Mesendoderm (in vitro differentiated cells): ENCODE measurements at places on chromosomes 7 and 10.

- peak; percentile 29 for DNase-seq
These were observed 46.9 kb downstream of the PRPF18 start for GRCh38 chr10:13633689-13634088.

- no peak for DNase-seq
These were observed 192.3 kb upstream of the ZMIZ1 start for GRCh38 chr10:78876449-78876848.

DNA sequence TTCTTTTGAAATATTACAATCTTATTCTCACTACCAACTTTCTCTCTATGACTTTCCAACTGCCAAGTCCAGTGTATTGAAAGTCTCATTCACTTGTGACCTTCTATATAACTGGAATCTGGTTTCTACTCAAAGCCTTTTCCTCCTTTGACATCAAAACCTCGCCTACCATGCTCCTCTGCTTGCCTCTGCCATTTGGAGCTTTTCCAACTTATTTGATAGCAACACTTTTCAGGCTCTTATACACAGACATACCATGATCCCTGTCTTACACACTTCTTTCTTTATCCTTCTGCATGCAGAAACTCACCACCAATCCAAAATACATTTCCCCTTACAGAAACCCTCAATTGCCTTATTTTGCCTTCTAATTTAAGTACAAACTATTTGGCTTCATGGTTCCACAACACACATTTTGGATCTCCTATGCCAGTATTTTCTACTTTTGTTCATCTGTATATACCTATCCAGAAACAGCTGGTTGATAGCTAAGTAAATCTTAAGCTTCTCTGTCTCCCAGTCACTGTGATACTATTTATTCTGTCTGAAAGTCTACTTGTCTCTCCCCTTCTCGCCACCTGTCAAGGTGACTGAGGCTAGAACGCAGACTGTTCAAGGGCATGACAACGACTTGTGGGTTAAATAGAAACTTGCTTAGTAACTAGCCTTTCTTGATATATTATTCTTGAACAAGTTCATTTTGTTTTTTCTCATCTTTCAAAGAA is 22.4 kb downstream of the GNG11 start:
- DNase-seq: no peak

DNA sequence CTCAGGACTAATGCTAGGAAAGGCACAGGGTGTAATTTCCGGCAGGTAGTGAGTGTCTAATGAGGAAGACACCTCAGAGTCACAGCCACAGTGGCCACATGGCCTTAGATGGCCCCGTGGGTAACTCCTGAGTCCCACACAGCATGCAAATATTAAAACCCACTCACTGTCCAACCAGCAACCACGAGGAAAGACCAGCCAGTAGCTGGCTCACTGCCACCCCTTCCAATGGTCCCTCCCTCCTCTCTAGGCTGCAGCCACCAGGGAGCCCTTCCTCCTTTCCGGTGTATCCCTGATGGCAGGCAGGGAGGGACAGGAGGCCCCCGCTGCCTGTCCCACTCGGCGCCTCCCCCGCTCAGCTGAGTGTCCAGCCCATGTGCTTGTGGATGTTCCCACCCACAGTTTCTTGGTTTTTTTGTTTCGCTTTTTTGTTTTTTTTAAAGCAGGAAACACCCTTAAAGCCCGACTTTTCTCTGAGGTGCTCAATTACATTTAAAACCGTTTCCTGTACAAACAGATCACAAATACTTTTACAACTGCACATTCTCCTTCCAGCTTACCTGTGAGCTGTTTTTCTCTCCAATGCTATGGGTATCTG is 9.2 kb downstream of the BNIP3 start:
- no peak for DNase-seq

- no peak for DNase-seq
These were observed 2.8 kb downstream of the RSBN1L start for GRCh38 chr7:77699056-77699455.

GRCh38 chr10:79407423-79407796 is 38.0 kb downstream of the ZCCHC24 start:
- DNase-seq: no peak

- DNase-seq: no peak
These were observed 52.7 kb upstream of the APBB1IP start for GRCh38 chr10:26385443-26385842.

- DNase-seq: peak; percentile 97
These were observed 825.3 kb upstream of the MBL2 start for GRCh38 chr10:53597835-53598251.

DNA sequence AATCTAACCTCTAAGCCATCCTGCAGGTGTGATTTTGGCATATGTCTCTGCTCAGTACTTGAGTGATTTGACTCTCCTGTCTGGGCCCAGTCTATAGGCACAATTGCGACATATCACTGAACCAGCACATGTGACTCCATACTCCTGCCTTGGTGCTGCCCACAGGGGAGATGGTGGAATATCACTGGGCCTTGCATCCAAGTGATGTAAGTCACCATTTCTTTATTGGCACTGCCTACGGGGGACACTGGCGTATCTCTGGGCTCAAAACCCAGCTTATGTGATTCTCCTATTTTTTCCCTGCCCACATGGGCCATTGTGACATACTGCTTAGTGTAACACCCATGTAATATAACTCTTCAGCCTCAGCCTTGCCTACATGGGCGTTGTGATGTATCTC is 48.1 kb upstream of the ZNF680 start:
- DNase-seq: no peak

DNA sequence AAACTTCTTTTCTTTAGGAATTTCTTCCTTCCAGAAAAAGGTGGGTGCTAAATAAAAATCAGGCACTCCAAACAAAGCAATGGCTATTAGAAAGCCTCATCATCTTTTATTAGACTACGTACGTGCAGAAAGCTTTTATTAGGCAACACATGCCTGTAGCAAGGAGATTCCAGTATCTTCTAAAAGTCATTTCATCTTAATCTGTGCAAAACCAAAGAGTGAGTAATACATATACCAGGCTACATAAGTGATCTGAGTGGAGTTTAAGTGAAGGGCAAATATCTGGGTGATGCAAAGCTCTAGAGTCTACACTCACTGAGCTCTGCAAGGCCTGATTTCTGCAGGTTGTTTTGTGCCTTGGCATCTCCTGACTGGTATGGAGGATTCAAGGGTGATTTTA is 231.7 kb downstream of the ELMO1 start:
- no peak for DNase-seq
